ENCODE measurements at places on chromosomes 7 and 10. TPM values are rescaled to one million over a fixed set of nuclear protein-coding genes. Genes with fewer than 3 reads are reported as not detected.

Gene CSTF2T
- total RNA-seq, result 14.2 TPM

Gene PDK4
- 2.3 TPM for total RNA-seq

Gene PDE1C
- total RNA-seq, result 19.1 TPM

Gene CREB5
- total RNA-seq, result 3.8 TPM

DNA sequence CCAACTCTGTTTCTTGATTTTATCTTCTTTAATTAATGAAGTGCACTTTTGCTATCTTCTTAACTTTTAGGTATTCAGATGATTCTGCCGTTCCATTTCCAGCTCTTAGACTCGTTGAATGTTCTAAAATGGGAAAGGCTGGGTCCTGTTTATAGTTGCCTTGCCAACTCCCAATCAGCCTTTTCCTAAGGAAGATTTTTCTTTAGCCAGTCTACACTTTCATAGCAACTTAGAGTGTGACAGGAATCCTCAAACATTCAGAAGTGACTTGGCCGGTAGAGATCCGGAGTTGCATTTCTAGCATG lies 23.0 kb upstream of the TRIL start:
- DNase-seq, result no peak

DNA sequence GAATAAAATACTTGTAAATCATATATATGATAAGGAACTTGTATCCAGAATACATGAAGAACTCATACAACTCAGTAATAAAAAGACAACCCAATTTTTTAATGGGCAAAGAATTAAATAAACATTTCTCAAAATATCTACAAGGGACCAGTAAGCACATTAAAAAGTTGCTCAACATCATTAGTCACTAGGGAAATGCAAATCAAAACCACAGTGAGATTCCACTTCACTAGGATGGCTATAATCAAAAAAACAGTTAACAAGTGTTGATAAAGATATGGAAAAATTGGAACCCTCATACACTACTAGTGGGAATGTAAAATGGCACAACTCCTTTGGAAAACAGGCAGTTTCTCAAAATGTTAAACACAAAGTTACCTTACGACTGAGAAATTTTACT lies 40.3 kb upstream of the YAE1 start:
- DNase-seq, result no peak

GRCh38 chr7:2082139-2082998 lies 150.4 kb downstream of the MAD1L1 start:
- DNase-seq, result no peak

DNA sequence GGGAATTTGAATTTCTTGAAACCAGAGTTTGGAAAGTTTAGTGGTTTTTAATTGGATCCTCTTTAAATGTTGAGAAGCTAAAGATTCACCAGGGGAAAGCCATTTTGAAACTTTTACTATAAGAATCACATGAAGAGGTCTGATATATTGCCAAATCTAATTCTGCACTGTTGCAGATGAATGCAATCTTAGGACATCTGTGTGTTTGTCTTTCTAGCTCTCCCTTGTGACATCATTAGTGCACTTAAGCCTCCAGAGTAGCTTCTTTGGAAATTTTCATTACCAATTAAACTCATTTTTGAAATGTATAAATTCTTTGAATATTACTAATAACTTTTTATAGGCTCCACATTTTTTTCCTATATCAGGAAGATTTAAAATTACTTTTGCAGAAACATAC lies 160.2 kb downstream of the BICC1 start:
- no peak for DNase-seq

GRCh38 chr10:132118366-132118765 lies 52.6 kb downstream of the JAKMIP3 start:
- no peak for DNase-seq

- DNase-seq, result no peak
Measured at GRCh38 chr7:98990356-98990755, 112.0 kb downstream of the TRRAP start.

DNA sequence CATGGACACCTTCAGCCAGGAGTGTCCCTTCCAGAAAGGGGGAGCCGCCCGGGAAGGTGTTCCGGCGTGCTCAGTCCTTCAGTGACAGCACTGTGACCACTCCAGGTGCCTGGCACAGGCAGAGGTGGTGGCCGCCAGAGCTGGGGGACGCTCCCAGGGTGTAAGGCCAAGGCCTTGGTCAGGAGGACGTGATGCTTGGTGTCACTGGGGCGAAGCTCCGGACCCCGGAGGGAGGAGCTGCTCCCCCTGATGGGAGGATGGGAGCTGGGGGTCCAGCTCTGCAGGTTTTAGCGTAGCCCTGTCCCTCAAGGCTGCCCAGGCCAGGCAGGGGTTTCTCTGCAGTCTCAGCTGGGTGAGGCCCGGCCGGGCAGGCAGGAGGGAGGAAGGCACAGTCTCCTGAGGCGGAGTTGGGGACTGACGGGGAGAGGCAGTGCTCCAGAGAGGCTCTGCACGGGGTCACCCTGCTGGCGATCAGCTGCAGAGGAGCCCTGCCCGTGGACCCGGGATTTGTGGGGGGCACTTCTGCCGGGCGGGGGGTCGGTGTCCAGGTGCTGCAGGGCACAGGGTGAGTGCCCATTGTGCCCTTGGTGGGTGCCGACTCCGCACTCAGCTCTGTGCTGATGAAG lies 56.5 kb upstream of the DNAJB6 start:
- no peak for DNase-seq

GRCh38 chr7:50456371-50457123 lies 6.4 kb upstream of the FIGNL1 start:
- no peak for DNase-seq

- no peak for DNase-seq
Measured at GRCh38 chr10:3872712-3873329, 87.8 kb upstream of the KLF6 start.

DNA sequence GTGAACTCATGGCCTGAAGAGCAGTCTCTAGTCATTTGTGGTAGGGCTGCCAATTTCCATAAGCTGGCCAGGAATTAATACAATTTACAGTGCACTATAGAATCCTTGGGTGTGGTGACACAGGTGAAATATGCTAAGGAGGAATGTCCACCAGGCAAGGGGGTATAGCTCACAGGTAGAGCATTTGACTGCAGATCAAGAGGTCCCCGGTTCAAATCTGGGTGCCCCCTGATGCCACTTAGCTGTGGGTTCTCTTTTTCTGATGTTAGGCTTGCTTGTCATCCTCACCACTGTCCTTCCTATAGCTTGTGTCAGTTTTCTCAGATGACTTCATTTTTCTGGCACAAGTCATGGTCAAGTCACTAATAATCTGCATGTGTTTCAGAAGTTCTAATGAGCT lies 108.7 kb downstream of the ZNF467 start:
- no peak for DNase-seq

DNA sequence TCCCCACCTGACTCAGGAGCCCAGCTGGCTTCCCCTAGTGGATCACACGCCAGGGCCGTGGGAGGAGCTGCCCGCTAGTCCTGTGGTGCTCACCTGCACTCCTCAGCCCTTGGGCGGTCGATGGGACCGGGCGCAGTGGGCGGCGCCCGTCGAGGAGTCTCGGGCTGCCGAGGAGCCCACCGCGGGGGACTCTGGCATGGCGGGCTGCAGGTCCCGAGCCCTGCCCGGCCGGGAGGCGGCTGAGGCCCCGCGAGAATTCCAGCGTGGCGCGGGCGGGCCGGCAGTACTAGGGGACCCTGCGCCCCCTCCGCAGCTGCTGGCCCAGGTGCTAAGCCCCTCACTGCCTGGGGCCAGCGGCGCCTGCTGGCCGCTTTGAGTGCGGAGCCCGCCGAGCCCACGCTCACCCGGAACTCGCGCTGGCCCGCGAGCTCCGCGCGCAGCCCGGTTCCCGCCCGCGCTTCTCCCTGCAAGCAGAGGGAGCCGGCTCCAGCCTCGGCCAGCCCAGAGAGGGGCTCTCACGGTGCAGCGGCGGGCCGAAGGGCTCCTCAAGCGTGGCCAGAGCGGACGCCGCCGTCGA lies 367.9 kb downstream of the TYW1 start:
- no peak for DNase-seq

DNA sequence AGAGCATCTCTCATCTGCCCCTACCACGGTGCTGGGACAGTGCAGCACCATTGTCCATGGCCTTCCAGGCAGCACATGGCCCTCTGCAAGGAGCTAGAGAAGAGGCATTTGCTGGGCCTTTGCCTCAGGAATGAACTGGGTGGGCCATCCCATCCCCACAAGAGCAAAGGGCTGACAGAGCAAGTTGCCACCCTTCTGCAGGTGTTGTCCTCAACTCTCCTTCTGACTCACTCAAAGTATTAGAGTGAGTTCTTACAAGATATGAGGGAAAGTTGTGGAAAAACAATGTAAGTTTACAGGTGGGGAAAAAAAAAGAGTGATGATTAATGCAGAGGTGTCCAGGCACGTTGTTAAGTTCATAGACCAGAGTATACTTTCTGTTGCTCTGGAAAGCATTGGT lies 261.2 kb downstream of the SKIDA1 start:
- DNase-seq, result no peak
